ENCODE measurements at places on chromosomes 2 and 18. TPM values are rescaled to one million over a fixed set of nuclear protein-coding genes. Genes with fewer than 3 reads are reported as not detected.

Gene TMEM37
- not detected for total RNA-seq

Gene SGPP2
- total RNA-seq: not detected

Gene BOLA3
- 214 TPM for total RNA-seq

Gene SNORC
- total RNA-seq: 1.1 TPM

Gene MYO7B
- total RNA-seq: not detected

Gene CYTIP
- total RNA-seq: not detected

Gene AGXT
- total RNA-seq: not detected

Gene TET3
- 2.6 TPM for total RNA-seq

DNA sequence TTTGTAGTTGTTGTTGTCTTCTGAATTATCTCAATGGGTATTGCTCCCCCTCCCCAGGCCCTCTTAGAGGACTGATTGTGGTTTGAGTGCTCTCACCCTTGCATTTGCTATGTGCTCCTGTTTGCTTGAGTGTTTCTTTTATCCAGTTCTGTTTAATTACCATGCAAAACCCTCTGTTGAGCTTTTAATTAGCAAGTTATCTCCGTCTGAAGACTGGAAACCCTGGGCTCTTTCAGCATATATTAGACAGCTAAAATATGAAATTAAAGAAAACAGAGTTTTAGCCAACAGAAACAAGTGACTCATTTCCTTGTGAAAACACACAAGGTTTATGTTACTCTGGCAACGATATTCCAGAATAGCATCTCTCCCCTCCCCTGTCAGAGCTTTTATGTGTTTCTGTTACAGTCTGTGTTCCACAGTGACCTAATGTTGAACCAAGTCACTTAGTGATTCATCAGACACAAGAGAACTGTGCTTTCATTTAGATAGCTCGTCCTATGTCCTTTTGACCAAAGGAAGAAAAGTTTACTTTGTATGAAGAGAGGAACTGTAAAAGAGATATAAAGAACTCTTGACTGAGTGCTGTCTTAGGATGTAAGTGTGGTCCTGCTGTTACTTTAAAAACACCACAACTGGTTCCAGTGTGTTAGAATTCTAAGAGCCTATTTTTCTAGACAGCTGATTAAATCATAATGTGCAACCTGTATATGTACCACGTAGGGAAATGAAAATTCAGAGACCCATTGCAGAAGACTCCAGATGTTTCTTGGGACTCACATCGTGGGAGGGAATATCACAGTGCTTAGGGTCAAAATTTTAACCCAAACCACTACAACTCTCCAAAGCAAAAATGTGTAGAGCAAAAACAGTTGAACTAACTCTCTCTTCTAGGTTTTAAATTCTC is 172.8 kb upstream of the RBMS1 start:
- peak; percentile 95 for DNase-seq

GRCh38 chr18:34807106-34807796 is 97.2 kb downstream of the DTNA start:
- no peak for DNase-seq

- no peak for DNase-seq
Measured at GRCh38 chr2:120316071-120316470, 29.9 kb upstream of the INHBB start.

DNA sequence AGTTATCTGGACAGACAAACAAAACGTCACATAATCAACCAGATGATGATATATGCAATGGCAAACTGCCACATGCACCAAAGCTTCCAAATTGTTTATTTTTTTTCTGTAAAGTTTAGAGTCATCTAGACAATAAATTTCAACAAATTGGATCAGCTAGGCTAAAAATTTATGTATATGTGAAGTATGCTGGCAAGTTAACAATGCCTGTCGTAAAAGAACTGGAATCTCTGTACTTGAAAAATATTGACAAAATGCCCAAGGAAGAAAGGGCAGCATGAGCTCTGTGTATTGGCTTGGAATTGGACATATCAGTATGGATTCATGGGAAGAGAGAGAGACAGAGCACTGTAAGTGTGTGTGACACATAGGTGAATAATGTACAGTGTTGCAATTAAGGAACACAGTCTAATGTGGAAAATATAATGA is 309.8 kb downstream of the ERBB4 start:
- DNase-seq: no peak

GRCh38 chr2:185066128-185066527 is 467.8 kb downstream of the ZNF804A start:
- DNase-seq: no peak

DNA sequence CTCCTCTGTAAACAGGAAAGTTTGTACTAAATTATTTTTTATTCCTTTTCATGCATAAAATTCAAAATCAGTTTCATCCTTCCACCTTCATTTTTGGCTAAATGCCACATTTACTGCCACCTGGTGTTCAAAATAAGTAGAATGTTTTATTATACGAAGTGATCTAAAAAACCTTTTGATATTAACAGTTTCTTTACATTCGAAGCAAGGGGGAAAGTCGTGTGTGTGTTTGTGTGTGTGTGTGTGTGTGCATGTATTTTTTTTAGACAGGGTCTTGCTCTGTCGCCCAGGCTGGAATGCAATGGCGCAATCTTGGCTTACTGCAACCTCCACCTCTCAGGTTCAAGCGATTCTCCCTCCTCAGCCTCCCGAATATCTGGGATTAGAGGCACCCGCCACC is 9.0 kb upstream of the SCN9A start:
- peak; percentile 46 for DNase-seq

DNA sequence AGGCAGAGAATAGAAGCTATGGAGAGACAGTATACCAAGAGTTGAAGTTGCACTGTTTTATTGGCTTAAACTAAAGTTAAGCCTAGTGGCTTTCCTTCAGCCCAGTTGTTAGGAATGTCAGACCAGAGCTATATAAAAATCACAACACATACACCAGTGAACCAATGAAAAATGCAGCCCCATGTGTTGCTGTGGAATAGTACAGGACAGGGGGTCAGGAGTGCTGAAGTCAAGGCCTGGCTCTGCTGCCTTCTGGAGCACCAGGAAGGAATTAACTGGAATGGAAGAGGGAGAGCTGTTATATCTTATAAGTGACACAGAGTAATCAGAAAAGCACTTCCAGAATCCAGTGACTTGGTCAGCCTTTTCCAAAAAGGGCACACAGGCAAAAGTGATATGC is 58.9 kb downstream of the OSR1 start:
- DNase-seq: no peak

GRCh38 chr2:134858245-134858644 is 19.8 kb downstream of the ACMSD start:
- DNase-seq: no peak

GRCh38 chr2:7019191-7019590 is 102.0 kb downstream of the RNF144A start:
- no peak for DNase-seq

DNA sequence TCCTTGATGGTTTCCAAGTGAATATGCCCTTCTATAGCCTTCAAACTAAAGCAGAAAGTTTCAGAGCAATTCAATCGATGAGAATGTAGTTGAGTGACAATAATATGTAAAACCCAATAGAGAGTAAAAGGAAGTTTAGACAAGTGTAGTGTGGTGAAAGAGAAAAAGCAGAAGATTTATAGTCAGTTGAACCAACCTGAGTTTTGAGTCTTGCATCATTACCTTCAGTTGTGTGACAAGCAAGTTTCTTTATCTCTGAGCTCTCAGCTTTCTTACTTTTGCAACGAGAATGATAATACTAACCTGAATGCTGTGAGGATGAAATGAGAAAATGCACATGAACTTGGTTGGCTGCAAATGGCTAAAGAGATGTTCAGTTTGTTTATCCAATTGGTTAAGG is 40.6 kb upstream of the TMEM247 start:
- DNase-seq: no peak

- no peak for DNase-seq
Measured at GRCh38 chr18:29062921-29063320, 886.0 kb upstream of the CDH2 start.

DNA sequence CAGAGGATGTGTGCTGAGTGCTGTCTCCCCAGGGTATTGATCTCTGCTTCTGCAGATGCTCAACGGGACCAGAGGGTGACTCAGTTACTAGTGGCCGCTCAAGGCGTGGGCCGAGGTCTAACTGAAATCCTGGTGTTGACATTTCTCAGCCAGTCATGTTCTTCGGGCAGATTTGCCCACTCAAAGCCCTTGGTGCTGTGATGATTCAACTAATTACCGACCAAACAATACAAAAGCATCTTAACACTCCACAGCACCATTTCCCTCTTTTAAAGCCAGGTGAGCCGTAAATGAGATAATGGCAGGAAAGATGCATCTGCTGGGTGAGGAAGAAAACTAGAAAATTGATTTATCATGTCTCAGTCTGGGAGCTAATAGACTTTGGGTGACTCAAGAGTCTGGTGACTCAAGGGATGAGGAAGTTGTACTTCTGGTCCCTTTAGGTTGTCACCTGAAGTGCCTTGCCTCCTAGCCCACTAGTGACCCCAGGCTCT is 32.7 kb upstream of the PRLH start:
- DNase-seq: no peak

- DNase-seq: no peak
Measured at GRCh38 chr2:181103659-181104058, 123.3 kb downstream of the UBE2E3 start.

DNA sequence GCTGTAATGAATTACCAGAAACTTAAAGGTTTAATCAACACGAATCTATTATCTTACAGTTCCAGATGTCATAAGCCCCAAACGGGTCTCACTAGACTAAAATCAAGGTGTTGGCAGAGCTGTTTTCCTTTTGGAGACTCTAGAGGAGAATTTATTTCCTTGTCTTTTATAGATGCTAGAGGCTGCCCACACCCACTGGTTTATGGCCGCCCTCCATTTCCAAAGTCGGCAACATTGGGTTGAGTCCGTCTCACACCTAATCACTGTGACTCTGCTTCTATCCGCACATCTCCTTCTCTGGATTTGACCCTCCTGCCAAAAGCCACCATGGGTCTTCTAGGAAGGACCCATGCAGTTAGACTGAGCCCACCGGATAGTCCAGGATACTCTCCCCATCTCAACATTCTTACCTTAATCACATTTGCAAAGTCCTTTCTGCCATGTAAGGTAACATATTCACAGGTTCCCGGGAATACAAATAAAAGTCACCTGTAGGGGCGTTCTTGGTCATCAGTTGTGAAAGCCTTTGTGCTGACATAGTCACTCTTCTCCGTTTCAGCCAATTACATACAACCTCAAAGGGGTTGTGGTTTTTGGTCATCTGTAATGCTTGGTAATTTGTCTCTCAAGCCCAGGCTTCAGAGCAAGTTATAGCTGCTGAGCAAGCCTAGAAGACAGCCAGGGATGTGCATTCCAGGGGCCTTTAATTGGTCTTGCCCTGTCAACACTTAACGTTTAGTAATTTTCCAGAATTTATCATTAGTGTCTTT is 179.4 kb downstream of the ANTXR1 start:
- no peak for DNase-seq

DNA sequence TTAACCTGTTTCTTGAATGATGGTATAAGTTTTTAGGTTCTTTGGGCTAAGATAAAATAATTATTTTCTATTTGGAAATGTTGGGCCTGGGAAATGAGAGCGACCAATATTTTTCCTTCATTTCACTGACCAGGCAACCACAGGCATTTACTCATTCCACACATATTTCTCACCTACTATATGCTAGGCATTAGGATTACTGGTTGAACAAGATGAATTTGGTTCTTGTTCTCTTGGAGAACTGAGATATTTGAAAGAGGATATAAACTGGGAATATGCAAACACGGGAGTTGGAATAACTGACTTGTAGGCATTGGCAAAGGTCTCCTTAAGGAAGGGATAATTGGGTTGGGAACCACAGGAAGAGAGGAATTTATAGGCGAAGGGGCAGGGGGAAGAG is 3.9 kb upstream of the MYL1 start:
- DNase-seq: no peak

DNA sequence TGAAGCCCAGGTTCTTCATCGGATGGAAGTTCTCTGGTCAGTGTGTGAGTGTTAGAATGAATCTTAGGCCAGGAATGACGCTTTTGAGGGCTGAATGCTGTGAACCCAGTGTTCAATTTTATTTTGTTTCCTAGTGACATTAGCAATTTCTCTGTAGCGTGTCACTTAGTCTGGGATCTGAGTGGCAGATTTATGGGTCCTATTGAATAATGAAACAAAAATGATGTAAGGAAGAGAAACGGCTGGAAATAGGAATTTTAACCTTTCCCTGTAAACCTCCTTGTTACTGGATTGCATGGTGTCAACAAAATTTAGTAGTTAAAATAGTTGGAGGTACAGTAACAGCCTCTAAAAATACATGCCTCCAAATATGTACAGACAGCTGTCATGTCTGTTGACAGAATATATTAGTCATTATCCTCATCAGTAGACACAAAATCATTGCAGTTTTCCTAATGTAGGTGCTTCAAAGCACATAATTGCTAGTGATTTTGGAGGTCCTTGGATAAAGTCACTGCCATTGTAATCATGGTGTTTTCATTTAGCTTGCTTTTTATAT is 223.8 kb upstream of the SPRED2 start:
- no peak for DNase-seq

GRCh38 chr2:112547333-112547732 is 5.1 kb downstream of the POLR1B start:
- DNase-seq: no peak

DNA sequence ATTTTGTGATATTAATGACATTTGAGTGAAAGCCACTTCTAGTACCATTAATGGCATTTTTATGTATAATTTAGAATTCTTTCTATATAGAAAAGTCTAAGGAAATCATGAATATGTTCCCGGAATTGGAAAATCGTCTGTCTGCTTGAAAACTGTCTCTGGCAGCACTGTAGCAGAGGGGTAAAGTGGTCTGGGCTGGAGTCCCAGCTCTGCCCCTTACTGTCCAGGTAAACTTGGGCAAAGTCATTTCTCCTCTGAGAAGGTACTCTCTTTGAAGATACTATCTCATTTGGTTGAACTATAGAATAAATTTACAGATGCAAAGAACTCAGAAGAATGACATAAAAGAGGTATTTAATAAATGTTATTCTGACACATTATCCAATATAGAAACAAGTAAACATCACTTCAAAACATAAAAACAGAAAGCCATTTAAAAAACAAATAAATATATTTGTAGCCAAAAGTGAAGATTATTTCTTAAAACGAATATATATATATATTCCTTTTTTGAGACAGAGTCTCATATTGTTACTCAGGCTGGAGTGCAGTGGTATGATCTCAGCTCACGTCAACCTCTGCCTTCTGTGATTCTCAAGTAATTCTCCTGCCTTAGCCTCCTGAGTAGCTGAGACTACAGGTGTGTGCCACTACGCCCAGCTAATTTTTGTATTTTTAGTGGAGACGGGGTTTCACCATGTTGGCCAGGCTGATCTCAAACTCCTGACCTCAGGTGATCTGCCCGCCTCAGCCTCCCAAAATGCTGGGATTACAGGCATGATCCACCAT is 149.8 kb upstream of the ITGA4 start:
- DNase-seq: no peak

GRCh38 chr2:218615868-218616315 is 8.2 kb downstream of the PLCD4 start:
- no peak for DNase-seq

- no peak for DNase-seq
Measured at GRCh38 chr18:7023581-7023980, 94.0 kb downstream of the LAMA1 start.

DNA sequence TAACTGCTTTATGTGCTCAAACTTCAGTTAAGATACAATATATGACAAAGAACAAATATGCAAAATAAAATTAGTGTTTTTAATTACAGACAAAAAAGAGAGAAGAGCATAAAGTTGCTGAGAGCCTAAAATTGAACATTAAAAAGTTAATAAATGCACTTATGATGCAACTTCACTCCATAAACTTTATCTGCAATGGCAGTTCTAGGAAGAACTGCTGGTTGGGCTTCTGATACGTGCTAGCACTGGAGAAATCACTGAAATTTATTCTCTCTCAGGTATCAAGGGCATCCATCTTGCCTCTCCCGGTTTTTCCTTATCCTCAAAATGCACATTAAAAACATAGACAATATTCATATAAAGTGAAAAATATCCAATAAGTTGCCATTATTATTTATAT is 35.7 kb downstream of the MYO3B start:
- no peak for DNase-seq
